Globus pallidus (tissue), 1 donor: ENCODE measurements at places on chromosomes 2 and 18.

- DNase-seq: no peak
These were observed 2.2 kb downstream of the CBLN2 start for GRCh38 chr18:72541871-72542332.

DNA sequence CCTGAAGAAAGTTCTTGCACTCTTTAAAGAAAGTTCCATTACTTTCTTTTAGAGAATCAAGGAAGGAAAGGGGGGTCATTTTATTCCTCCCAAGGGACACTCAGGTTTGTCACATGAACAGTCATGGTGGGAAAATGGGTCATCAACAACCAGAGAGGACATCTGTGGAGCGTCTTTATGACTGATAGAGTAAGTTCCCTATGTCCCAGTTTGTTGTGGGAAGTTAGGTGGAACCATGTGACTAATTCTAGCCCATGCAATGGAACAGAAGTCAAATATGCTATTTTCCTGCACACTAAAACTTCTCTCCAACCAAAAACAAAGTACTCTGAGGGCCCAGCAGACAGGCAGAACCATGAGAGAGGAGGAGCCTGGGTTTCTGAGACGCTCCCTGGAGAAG is 165.6 kb upstream of the SERTAD2 start:
- DNase-seq: no peak

- peak; percentile 30 for DNase-seq
These were observed 617 bp downstream of the FOSL2 start for GRCh38 chr2:28393114-28393836.

- DNase-seq: peak; percentile 76
These were observed 43.7 kb downstream of the HDLBP start for GRCh38 chr2:241271706-241272302.

DNA sequence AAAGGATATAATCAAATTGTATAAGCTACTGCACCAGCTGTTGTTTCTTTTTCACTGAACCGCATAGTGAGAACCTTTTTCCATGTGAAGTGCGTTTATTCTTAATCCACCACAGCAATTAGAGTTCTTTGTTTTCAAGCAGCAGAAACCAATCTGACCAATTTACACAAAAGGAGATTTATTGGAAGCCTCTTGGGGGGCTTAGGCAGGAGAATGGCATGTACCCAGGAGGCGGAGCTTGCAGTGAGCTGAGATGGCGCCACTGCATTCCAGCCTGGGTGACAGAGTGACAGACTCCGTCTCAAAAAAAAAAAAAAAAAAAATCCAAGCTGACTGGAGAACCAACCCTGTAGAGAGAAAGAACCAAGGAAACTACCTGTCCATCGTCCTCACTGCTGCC is 10.0 kb downstream of the ADNP2 start:
- DNase-seq: no peak

DNA sequence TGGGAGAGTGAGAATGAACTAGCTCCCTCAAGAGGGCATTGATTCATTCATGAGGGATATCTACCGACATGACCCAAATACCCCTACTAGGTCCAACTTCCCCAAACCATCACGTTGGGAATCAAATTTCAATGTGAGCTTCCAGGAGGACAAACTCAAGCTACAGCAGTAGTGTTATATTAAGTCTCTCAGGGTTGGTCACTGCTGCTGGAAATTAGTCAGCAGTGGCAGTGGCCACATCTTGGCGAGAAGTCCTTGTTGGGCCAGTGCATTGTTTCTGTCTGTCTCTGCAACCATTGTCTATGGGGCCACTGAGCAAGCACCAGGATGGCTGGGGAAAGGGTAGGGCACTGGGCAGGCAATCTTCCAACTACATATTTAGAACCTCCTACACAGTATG is 47.5 kb downstream of the THUMPD2 start:
- no peak for DNase-seq

- DNase-seq: no peak
These were observed 155.3 kb downstream of the TFCP2L1 start for GRCh38 chr2:121129692-121130091.

- no peak for DNase-seq
These were observed 27.7 kb downstream of the ITGA6 start for GRCh38 chr2:172455121-172455515.

GRCh38 chr2:36384454-36384853 is 28.9 kb downstream of the CRIM1 start:
- DNase-seq: no peak

DNA sequence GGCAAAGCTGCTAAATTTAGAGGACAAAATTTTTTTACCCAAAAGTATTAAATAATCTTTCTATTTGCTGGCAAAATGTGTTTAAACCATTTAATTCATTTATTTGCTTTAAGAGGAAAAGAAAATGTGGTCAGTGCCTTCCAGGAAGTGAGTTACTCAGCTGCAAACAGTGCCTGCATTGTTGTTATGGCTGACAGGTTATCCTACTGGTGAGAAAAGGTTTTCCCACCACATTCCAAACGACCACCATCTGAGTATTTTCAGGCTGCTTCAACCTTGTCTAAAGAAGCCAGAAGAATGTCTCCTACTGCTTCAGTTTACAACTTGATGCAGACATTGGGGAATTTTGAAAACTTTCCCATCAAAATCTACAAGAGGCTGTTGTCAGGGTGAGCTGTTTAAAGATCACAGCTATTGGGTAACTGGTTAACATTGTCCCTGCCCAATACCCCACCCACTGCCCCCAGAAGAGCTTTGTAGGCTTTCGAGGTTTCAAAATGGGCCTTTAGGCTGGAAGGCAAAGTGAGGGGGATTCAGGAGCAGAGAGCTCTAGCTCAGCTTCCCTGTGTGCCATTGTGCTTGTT is 461.3 kb upstream of the FANCL start:
- DNase-seq: no peak

- no peak for DNase-seq
These were observed 76.7 kb downstream of the MERTK start for GRCh38 chr2:111975053-111975552.

DNA sequence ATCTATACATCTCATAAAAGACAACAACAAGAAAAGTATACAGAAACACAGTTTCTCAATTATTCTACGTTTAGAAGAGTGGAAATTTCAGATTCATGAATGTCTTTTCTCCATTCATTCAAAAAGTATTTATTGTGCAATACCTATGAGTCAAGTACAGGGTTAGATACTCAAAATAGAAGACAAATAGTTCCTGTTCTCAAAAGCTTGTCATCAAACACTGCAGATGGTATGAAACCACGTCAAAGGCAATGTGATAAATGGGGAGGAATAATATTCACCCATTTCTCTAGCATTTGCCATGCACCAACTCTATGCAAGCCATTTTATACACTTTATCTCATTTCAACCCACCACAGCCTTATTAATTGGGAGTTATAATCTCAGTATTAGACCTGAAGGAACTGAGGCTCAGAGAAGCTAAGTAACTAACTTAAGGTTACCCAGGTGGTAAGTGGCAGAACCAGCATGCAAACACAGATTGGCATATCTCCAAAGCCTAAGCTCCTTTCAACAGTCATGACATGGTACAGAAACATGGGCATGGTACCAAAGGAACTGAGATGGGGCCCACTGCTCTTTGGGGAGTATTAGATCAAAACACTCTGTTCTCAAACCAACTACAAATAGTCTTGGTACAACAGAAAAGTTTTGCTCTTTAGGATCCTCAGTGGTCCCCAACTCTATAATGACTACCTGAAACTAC is 67.2 kb upstream of the NPAS2 start:
- DNase-seq: no peak

GRCh38 chr2:7886666-7887065 is 795.2 kb upstream of the ID2 start:
- DNase-seq: no peak

DNA sequence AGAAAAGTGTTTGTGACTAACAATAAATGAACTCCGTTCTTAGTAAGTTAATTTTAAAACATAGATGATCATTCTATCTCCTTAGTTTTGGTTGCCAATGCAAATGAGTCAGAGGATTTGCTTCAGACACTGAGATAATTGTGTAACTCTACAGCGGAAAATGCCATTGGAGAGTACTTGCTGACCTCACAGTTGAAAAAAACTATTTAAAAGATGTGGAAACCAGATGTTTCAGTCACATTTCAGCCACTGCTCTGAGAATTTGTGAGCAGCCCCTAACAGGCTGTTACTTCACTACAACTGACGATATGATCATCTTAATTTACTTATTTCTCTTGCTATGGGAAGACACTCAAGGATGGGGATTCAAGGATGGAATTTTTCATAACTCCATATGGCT is at the start of gene TNFAIP6:
Gene TNFAIP6 (plus strand): TSS at position 234 of the 400 bp plus-strand sequence. CDS start 75 bp downstream, at position 309.
- DNase-seq: peak; percentile 58

DNA sequence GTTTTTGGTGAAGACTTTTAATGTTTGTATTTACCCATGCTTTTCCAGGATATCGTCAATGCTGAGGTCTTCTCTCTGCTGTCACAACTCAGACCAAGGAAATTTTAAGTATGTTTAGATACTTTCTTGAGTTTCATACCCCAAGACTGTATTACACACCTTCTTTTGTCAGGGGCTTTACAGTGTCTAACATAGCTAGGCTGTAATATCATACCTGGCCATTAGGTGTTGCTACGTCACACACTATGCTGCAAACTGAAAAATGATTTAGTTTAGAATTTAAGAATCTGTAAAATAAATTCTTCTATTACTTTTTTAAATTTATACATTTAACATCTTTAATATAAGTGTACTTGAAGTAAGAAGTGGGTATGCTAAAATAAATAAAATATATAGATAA is 358.4 kb upstream of the NRP2 start:
- no peak for DNase-seq

DNA sequence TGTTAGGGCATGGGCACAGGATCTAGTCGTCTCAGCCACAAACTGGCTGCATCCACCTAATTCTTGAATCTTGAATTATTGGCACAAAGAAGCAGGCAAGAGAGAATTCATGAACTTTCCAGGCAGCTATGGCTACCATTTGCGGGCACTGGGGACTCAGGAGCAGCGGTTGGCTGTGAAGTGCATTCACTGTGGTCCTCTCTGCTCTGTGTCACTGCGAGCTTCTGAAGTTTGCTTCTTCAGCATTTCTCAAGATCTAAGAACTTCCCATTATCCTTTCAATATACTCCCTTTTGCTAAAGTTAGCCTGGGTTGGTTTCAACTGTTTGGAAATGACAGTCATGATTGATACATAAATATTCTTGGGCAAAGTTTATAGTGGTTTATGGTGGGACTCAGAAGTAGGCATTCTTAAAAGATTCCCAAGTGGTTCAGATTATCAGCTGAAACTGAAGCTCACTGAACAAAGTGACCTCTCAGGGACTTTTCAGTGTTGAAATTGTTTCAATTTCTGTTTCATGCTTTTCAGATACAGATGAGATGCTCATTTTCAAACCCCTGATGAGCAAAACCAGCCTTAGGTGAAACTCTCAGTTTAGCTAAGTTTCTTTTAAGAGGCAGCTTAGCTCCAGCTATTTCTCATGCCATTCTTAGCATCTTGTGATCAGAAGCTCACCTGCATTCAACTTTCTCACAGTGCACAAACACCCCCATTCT is 1258.3 kb upstream of the GYPC start:
- no peak for DNase-seq

DNA sequence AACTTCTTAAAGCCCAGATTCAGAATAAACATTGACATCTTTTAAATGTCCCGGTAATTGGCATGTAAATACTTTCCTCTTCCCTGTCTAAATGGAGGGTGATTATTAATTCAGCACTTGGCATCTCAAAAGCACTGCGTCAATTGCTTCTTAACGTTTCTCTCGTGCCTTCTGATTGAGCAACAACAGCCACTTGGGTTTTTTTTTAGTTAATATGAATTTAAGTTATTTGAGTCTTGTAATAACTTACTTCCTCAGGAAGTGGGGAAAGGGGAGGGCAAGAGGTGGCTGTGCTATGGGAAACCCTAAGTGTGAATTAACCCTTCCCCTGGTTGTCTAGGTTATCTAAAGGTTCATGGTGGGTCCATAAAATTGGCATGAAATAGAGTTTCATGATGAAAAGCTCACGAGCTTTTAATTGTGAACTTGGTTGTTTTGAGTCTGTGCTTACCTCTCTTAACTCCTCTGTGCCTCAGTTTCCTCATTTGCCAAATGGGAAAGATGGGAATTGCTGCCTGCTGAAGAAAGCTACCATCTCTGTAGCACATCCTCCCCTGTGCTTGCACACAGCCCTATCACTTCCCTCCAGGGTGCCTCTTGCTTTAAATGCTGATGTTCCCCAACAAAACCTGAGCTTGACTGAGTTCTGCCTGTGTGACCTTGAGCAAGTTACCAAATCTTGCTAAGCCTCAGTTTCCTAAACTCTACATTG is 126.3 kb upstream of the BCL2L11 start:
- no peak for DNase-seq

- peak; percentile 55 for DNase-seq
These were observed 196.7 kb downstream of the SH3BP4 start for GRCh38 chr2:235148201-235149170.
